PC-3 (cell line): ENCODE measurements at places on chromosomes 1 and 21. TPM values are rescaled to one million over a fixed set of nuclear protein-coding genes. Genes with fewer than 3 reads are reported as not detected.

DNA sequence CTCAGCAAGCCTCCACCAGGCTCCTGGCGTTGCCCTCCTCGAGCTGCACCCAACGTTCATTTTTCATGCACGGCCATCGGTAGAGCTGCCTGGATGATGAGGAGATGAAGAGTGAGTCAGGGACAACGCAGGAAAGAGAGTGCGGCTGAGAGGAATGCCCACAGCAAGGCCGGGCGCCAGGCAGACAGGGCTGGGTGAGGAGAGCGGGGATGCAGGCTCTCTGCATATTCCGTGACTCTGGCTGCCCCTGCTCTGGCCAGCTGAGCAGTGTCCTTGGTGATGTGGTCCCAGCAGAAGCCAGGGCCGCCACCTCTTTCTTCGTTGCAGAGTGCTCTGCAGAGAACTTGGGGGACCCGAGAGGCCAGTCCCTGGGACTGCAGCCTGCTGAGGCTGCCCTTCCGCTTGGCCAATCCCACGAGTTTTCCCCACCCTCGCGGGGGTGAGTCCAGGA, 10.8 kb downstream of the UMODL1 start:
- DNase-seq = no peak

DNA sequence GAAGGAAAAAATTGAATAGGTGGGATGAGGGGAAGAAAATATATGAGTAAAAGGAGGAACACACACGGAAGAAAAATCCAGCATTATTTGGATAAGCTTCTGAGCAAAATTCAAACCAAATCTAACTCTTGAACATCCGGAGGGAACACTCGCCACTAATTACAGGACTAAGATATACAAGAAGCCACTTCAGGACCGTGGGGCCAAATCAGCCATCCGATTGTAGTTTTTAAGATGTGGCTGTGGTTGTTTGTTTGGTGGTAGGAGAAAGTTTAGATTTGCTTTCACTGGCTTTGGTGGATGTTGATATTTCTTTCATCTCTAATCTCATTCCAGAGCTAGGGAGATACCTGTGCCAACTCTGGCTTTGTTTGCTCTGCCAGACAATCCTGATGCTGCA, 43.7 kb upstream of the ADAMTS1 start:
- no peak for DNase-seq

DNA sequence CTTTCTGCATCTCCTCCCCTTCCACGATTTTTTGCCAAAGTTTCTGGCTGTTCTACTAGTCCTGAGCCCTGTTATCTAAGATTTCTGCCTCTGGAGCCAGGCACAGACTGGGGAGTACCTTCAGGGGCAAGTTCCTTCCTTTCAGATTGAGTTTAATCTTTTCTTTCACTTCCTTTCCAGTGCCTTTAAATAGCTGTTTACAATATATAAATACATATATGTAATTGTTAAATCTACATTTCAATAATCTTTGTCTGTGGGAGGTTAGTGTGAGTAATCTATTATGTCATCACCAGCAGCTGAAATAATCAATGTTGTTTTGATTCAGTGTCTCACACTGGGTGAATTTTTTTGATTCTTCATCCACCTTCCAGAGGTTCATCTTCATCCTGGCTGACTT, 31.8 kb downstream of the DIPK1A start:
- DNase-seq = peak; percentile 6

The GPR37L1 gene
- total RNA-seq = 0.04 TPM in 1 of 2 replicates, not detected in the other

The CASP9 gene
- 8.0 and 14.0 TPM in 2 replicates for total RNA-seq
